NCI-H1436 treated with DMSO at 0.1 percent for 48 hours (cell line): ENCODE measurements at places on chromosomes 2 and 18.

DNA sequence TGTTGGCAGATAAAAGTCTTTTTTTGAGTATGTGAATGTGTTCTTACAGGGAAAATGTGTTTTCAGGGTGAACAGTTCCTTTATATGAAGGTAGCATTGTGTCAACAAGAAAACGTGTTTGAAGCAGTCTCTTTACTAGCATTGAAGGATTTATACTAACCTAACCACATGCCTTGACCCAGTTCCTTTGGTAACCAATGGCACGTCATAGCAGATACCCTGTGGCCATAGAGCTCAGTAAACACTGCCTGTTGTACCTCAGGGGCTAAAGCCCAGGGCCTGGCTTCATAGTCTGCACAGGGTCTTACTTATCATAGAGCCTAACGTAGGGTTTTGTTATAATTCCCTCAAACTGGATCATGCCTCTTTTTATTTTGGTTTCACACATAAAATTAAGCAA lies 32.1 kb upstream of the NFU1 start:
- no peak for DNase-seq

DNA sequence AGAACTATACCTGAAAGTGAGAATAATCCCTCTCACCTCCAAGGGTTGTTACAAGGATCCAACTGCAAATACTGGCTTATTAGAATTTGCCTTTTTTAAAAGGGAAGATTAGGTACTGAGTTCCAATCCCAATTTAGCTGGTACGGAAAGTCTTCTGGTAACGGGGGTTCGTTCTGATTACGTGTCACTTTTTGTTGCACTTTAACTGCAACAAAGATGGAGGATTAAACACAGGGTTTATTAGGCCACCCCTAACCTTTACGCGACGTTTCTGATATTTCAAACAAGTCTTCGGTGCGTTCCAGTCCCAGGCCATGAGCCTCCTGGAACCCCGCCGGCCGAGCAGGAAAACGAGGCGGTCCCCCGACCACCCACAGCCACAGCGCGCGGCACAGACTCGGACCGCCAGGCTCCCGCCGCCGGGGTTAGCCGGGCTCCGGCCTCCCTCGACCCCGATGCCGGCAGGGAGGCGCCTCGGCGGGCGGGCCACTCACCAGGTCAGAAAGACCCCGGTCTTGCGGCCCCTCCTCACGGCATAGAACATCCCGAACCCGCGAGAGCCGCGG lies 411 bp downstream of the RNASEH1 start:
- no peak for DNase-seq

- DNase-seq: no peak
Observed at GRCh38 chr2:18149660-18150246, 271.3 kb downstream of the KCNS3 start.

- no peak for DNase-seq
Observed at GRCh38 chr2:175577368-175577970, 396.0 kb upstream of the ATP5MC3 start.

DNA sequence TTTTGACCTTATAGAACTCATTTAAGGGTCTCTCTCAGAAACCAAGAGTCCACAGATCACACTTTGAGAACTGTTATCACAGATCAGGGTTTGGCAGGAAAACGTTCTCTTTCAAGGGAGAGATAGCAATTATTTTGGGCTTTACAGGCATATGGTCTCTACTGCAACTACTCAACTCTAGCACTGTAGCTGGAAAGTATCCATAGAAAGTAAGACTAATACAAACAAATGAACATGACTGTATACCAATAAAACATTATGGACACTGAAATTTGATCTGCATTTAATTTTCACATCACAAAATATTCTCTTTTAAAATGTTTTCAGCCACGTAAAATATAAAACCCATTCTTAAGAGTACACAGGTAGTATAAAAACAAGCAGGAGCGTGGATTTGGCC lies 100.5 kb downstream of the TRIP12 start:
- no peak for DNase-seq

DNA sequence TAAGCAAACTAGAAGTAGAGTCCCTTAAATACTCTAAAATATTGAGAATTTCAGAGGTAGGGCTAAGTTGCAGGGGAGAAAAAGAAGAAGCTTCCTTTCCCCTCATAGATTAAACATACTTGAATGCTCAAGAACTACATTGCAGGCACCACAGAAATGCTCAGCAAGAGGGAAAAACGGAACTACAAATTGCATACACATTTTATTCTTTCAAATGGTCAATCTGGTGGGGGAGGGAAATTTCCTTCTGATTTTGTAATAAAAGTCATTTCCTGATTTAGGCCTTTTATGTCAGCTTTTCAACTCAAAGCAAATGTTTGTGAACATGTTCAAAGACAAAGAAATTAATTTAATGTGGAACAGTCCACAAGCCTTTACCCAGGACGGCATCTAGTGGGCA lies 33.0 kb downstream of the FARSB start:
- DNase-seq: no peak

- no peak for DNase-seq
Observed at GRCh38 chr2:180849851-180850250, 130.6 kb upstream of the UBE2E3 start.

GRCh38 chr2:4628998-4629501 lies 925.7 kb downstream of the DCDC2C start:
- DNase-seq: peak; percentile 99
